ENCODE measurements at places on chromosomes 16 and 17.

- DNase-seq: no peak
Measured at GRCh38 chr16:35574454-35575431, 2115.3 kb downstream of the TP53TG3F start.

DNA sequence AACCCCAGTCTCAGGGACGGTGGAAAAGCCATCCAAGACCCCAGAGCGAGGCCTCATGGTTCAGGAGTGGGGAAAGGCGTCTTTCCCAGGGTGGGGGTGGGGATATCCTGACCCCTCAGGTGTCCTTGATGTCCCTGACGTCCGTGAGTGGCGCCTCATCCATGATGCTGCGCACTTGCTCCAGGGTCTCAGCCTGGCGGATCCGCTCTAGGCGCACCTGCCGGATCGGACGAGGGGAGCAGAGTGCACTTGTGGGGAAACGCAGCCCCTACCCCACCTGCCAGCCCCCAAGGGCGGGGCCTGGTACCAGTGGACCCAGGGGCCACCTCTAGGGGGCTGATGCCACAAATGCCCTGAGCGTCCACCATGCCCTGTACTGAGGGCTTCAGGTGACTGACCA, 20.2 kb downstream of the RABEP2 start:
- DNase-seq: no peak

GRCh38 chr16:4639899-4640509, 15.4 kb downstream of the MGRN1 start:
- no peak for DNase-seq

DNA sequence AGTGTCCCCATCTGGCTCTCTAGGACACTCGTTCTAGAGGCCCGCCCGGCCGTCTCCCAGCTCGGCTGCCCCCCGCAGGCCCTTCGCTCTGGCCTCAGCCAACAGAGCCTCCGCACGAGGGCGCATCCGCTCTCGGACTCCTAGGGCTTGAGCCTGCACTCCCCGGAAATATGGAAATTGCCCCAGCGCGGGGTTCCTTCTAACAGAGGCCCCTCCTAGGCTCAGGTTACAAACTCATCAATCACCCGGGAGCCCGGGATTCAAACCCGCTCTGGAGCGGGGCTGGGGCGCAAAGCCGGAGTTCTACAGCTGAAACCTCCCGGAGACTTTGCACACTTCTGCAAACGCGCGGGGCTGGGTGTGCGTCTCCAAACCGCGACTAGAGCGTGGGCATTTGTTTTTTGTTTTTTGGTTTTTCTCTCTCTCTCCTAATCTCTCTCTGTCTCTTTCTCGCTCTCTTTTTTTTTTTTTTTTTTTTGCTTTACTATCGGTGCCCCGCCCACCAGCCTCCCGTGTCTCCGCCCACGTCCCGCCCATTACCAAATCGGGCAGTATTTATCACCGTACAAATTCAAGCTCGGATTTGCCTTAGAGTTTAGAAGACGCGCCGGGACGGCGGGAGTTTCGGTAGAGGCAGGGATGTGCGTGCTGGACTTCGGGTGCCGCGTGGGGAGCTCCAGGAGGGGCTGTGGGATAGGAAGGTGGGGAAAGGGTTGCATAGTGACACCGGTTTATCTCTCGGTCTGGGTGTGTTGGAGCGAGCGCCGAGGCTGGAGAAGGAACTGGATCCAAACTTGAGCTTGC, 2.4 kb upstream of the FOXL1 start:
- DNase-seq: no peak

GRCh38 chr17:12398441-12399051, 267.1 kb upstream of the MYOCD start:
- DNase-seq: no peak
